ENCODE measurements at places on chromosomes 13 and 19. TPM values are rescaled to one million over a fixed set of nuclear protein-coding genes. Genes with fewer than 3 reads are reported as not detected.

The TTYH1 gene
- not detected for total RNA-seq

The SLC15A1 gene
- total RNA-seq, result 0.15 TPM

The RPL18 gene
- 1,930 TPM for total RNA-seq

The SYCN gene
- total RNA-seq, result not detected

The SGCG gene
- not detected for total RNA-seq

The ZNF320 gene
- total RNA-seq, result 9.5 TPM

The ADGRE3 gene
- total RNA-seq, result 5.7 TPM

The FBXO17 gene
- total RNA-seq, result 5.0 TPM

The TNPO2 gene
- total RNA-seq, result 124 TPM

The ZNF850 gene
- 3.0 TPM for total RNA-seq

The IGFL1 gene
- total RNA-seq, result not detected

The CLEC4G gene
- 1.0 TPM for total RNA-seq

The MIDN gene
- total RNA-seq, result 33.5 TPM

The ANKLE1 gene
- 13.6 TPM for total RNA-seq

The LGALS14 gene
- total RNA-seq, result not detected

The THOP1 gene
- 28.7 TPM for total RNA-seq

- DNase-seq, result no peak
Measured at GRCh38 chr13:80555796-80556678, 215.1 kb upstream of the SPRY2 start.

- no peak for DNase-seq
Measured at GRCh38 chr19:16428372-16429036, 43.3 kb downstream of the EPS15L1 start.

GRCh38 chr13:41985788-41986508 is 25.0 kb upstream of the VWA8 start:
- no peak for DNase-seq

DNA sequence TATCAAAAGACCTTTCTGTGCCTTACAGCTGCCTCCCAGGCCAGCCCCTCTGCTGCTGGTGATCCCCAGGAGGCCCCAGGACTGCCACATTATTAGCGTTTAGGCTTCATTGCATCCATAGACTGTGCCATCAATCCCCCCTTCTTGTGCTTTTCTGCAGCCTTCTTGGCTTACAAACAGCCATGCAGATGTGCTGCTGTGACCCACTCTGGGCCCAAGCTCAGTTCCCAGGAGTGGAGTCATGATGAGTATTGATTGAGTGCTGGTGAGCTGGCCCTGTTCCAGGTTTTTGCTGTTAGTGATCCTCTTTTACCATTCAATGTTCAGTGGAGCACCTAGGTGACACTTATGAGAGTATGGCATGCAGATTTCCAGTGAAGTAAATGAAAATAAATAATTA is 59.9 kb upstream of the SLAIN1 start:
- no peak for DNase-seq

- no peak for DNase-seq
Measured at GRCh38 chr13:79187917-79188690, 218.0 kb downstream of the RBM26 start.

- DNase-seq, result no peak
Measured at GRCh38 chr13:59061621-59062020, 1102.1 kb downstream of the DIAPH3 start.

- no peak for DNase-seq
Measured at GRCh38 chr13:26048741-26049140, 3.1 kb downstream of the SHISA2 start.

DNA sequence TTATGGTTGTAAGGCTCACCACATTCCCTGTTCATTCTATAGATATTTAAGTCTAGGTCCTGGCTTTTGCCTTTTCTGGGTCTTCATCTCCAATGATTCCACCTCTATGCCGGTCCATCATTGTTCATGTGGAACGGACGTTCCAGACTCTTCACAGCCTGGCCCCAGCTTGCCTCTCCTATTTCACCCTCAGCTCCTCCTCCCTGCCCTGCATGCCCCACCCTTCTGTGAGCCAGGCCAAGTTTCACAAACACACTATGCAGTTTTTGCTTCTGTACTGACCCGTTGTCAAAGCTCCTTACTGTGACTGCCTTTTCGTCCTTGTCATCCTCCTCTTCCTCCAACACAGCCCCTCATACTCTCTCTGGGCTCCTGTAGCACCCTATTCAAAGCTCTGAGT is 31.3 kb downstream of the TEX26 start:
- DNase-seq, result peak; percentile 67

DNA sequence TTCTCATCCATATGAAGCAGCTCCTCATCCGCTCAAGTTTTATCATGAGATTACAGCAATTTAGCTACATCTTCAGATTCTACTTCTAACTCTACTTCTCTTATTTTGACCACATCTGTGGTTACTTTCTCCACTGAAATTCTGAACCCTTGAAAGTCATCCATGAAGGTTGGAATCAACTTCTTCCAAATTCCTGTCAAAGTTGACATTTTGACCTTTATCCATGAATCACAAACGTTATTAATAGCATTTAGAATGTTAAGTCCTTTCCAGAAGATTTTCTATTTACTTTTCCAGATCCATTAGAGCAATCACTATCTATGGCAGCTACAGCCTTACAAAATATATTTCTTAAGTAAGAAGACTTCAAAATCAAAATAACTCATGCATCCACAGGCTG is 421.7 kb upstream of the GPC6 start:
- no peak for DNase-seq

DNA sequence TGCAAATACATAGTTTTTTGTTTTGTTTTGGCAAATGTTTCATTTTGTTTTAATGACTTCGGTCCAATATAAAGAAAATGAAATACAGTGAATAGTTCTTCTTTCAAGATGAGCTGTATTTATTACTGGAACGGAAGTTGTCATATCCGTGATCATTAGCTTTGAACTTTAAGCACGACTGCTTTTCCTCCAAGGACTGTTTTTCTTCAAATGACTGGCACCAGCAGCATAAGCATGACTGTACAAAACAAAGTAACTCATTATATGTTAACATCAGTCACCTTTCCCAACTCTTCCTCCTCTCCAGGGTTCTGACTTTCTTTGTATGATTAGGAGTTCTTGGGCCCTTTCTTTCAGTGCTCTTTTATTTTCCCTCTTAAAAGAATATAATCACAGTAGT is 20.5 kb downstream of the EDNRB start:
- no peak for DNase-seq

GRCh38 chr19:3784607-3785450 is 1.4 kb downstream of the MATK start:
- no peak for DNase-seq

DNA sequence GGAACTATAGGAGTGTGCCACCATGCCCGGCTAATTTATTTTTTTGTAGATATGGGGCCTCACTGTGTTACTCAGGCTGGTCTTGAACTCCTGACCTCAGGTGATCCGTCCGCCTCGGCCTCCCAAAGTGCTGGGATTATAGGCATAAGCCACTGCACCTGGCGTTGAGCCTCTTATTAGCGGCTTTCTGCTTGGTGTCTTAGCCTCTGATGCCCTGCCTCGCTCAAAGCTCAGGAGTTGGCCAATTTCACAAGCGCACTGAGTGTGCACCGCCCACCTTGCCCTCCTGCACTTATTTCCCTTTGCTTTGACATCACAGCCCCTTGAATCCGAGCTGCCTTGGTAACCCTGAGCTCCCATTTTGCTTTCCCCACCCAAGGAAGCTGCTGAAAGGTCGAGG is 10.1 kb downstream of the YIPF2 start:
- DNase-seq, result no peak

- DNase-seq, result no peak
Measured at GRCh38 chr19:29927944-29928625, 14.0 kb upstream of the URI1 start.

DNA sequence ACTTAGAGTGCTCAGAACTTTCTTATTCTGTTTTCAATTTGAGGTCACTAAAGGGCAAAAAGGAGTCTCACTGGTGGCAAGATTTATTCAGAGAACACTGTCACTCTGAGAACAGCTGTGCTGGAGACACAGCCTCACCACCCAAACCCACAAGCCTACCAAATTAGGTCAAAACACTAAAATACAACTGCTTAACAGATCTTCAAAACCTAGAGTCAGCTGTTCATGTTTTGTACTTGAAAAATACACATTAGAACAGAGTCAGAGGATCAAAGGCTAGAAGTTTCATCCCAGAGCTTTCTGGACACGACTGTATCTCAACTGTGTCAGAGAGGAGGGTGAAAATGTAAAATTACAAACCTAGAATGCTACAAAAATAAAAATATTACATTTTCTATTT is 89.3 kb downstream of the MIPEP start:
- DNase-seq, result no peak

GRCh38 chr13:87168390-87168789 is 502.8 kb upstream of the SLITRK5 start:
- DNase-seq, result no peak

GRCh38 chr19:478236-478903 is 17.5 kb upstream of the SHC2 start:
- DNase-seq, result no peak

GRCh38 chr19:47768604-47769003 is 9.9 kb upstream of the SELENOW start:
- DNase-seq, result no peak

DNA sequence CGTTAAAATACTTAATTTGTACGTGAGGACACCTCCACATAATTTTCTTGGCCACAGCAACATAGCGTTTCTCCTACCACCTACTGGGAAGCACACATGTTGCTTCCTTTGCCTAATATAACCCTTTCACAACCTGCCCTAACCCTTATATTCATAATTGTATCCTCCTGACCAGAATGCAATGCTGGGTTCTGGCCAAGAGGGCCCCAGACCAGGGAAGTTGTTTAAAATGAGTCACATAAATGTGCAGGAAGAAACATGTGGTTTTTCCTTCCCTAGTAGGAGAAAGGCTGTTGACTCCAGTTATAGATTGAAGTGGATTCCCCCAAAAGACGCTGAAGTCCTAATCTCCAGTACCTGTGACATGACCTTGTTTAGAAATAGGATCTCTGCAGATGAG is 187.3 kb downstream of the NUFIP1 start:
- DNase-seq, result no peak
